ENCODE measurements at places on chromosomes 11 and 22. TPM values are rescaled to one million over a fixed set of nuclear protein-coding genes. Genes with fewer than 3 reads are reported as not detected.

The C11orf42 gene
- total RNA-seq: not detected

DNA sequence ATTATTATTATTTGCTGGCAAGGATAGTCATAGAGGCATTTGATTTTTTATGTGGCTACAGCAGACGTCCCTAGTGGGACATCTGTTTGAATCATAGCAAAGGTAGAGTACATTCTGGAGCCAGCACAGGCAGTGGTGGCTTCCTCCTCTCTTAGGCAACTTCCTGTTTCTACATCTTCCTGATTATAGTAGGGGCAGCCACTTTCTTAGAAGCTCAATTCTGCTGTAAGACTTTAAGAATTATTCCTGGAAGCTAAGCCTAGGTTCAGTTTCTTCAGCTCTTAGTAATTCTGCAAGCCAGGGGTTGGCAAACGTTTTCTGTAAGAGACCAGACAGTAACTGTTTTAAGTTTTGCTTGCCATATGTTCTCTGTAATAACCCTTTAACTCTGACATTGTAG lies 129.3 kb upstream of the TENM4 start:
- no peak for DNase-seq

GRCh38 chr11:128632141-128632791 lies 44.9 kb upstream of the ETS1 start:
- no peak for DNase-seq

The GAL3ST3 gene
- total RNA-seq: not detected

DNA sequence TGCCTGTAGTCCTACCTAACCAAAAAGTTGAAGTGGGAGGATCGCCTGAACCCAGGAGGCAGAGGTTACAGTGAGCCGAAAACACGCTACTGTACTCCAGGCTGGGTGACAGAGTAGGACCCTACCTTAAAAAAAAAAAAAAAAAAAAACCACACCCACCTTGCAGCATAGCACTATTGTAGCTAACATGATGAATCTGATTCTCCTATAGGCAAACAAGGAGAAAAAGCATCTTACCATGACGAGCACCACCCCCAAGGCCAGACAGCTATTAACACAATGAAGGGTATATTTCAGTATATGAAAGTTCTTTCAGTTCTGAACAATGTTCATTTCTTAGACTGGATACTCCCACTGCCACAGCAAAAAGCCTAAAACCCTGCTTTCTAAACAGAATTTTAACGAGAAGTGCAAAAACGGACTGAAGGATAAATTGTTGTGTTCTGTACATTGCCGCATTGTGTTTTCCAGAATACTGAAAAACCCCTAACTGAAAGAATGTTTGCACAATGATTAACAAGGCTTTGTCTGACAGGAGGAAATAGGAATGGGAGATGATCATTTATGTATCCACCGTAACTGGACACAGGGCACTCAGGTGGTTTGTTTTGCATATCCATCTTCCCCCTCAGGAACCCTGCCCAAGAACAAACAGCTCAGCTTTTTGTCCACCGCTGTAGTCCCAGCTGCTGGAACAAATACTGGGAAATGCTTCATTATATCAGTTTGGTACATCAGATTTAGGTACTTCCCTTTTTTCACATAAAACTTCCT lies 8.9 kb downstream of the PISD start:
- DNase-seq: no peak

DNA sequence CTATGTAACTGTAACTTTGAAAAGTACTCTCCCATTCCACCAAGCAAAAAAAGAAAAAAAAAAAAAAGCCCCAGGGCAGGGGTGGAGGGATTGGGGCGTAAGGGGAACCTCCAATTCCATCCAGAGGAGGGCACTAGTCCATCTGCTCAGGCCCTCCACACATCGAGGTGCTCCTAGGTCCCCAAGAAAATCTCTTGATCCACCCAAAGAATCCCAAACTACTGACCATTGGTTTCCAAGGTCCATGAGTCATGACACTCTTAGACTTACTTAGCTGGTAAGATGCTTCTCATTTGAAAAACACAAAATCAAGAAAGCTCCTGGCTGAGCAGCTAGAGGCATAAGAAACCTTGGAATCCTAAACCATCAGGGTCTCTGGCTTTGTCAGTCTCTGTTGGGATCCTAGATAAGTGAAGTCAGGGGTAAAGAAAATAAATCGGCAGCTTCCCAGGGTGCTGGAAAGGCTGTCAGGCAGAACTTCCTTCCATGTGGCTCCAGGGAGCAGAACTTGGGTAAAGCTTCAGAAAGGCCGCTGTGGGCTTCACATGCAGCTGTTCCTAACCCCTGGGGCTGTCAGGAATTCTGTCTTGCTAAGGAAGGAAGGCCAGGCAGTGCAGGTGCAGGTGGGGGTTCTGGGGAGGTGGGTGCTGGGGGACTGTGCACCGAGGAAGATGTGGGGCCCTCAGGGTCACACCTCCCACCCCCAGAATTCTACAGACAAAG lies 49.4 kb upstream of the ADA2 start:
- peak; percentile 50 for DNase-seq

GRCh38 chr11:10204021-10204420 lies 90.0 kb downstream of the SBF2 start:
- no peak for DNase-seq

DNA sequence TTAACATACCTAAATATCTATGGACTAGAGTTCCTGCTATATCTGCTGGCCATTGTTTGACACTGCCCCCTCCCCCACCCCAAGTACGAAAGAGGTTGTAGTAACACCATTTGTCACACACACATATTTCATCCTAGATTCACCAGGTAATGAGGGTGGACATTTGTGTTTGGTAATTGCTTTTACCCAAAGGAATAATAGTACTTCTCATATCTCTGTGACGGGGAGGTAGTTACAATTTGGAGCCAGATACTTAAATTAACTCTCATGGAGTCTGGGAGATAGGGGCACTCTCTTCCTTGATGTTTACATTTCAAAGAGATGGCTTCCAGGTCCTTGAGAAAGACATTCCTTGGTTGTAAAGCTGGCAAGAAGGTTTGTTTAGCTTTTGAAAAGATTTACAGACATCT lies 38.7 kb downstream of the REXO2 start:
- no peak for DNase-seq

DNA sequence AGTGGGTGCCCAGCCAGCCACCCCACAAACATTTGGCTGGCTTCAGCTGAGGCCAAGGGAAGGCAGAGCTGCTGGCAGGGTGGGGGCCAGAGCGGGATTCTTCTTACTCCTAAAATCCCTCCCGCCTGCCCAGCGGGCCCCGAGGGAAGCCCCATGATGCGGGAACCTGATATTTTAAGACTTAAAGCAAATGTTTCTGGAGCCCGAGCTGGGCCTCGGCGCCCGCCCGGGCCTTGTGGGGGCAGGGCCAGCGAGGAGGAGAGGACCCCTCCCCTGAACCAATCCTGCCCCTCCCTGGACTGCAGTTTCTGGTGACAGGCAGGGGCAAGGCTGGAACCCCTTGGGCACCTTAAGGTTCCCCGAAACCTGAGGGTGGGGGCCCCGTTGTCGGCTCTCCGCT lies 17.2 kb downstream of the GP1BB start:
- no peak for DNase-seq

DNA sequence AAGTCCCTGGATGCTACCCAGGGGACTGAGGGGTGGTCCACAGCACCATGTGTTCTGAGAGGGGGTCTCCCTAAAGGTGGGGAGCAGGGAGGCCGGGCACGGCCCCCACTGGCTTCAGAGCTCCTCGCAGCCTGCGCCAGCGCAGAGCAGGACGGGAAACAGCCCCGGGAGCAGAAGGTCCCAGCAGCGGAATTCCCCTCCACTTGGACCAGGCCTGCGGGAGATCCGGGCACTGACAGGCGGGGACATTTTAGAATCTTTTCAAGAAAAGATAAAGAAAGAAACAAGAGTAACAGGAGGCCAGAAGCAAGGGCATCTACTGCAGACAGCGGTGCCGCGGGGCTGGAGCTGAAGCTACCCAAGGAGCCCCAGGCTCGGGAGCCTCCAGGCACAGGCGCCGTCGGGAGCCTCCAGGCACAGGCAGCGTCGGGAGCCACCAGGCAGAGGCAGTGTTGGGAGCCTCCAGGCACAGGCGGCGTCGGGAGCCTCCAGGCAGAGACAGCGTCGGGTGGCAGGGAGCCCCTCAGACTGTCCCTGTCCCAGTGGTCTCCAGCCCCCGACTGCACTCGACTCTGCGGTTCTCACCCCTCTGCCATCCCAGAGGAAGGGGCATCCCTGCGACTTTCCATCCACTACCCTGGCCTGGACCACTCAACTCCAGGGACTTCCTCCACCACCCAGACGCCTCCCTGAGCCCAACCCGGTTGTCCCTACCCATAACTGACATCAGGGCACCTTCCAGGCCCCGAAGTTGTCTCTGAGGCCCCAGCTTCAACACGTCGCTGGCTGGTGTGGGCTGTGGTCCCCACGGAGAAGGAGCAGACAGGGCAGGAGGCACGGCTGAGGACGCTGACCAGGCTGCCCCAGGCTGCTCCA lies 211.1 kb downstream of the BRD1 start:
- peak; percentile 65 for DNase-seq

DNA sequence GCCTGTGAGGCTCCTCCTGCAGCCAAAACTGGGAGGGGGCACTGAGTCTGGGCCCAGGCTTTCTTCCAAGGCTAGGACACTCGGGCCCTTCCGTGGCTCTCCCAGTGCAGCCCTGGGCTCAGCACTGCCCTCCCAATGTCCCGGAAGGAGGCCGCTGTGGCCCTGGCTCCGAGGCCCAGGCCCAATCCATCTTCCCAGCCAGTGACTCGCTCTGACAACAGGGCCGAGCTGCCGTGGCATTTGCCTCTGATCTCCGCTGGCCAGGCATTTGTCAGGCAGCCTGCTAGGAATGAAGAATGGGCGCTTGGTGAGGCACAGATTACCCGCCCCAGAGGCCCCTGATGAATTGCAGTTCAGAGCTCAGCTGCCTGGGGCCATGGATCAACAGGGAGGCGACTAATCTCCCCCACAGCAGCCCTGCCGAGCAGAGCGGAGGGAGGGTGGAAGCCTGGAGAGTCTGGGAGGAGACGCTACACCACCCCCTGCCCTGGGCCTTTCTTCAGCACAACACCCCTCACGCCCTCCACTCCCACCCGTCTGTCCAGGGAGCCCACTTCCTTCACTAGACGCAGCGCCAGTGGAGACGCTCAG lies 8.3 kb downstream of the FXYD2 start:
- no peak for DNase-seq

DNA sequence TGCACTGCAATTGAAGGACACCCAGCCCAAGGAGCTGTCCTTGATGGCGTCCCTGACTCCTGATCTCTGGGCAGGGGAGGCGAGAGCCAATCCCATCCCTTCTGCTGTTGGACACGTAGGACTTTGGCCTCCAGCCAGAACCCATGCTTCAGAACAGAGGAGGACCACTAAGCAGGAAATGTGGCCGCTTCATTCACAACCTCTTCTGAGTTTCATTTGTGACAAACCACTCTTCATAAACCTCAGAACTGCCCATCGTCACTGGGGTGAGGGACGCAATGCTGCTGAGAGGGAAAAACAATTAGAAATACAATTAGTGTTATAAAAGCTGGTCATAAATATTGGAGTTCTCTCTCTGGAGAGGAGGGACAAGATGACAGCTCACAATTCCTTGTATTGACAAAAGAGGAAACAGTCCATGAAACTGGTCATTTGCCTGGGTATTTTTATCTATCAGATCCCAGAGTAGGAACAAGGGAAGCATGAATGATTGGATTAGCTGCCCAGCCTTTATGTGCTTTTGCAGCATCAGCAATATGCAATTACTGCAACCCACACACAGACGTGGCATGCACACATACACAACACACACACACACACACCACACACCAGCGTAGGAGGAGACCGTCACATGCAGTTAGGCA lies 216.5 kb upstream of the CADM1 start:
- no peak for DNase-seq

The BATF2 gene
- 3.6 TPM for total RNA-seq

GRCh38 chr11:113262594-113262993 lies 51.8 kb upstream of the TTC12 start:
- no peak for DNase-seq

The MGAT3 gene
- total RNA-seq: 2.5 TPM

DNA sequence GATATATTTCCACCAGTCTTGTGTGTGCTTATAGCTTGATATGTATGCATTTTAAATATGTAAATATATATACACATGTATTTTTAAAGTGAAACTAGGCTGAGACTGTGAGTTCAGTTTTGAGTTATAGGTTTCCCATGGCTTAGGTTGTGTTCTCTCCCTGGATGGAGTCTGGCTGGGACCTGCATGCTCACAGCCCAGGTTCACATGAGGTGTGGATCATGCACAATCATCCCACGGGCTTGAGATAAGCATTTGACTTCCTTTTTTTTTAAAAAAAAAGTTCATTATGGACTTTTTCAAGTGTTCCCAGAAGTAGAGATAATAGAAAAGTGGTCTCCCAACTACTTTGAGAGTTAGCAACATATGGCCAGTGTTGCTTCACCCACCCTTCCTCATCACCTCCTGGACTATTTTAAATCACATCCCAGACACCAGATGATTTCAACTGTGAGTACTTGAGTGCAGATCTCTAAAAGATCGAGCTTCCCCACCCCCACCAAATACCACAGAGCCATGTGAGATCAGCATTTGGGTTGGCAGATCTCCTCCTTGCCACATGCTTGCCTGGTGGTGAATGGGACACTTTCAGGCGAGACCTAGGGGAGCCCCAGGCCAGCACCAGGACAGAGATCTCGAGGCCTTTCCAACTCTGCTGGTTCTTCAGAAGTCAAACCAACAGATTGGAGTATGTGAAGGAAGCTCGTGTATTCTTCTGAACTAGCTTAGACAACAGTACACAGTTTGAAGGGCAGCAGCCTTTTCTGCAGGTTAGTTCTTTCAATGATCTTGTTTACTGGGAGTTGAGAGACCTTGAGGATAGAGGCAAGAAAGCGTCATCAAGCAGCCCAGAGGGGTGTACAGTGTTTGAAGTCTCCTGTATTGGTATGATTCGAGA lies 15.9 kb downstream of the MED15 start:
- DNase-seq: no peak

GRCh38 chr22:26713823-26714449 lies 56.5 kb downstream of the MIAT start:
- no peak for DNase-seq

Measured in aorta (tissue), 5 donors.